NCI-H446 (cell line): ENCODE measurements at places on chromosomes 1 and 21.

DNA sequence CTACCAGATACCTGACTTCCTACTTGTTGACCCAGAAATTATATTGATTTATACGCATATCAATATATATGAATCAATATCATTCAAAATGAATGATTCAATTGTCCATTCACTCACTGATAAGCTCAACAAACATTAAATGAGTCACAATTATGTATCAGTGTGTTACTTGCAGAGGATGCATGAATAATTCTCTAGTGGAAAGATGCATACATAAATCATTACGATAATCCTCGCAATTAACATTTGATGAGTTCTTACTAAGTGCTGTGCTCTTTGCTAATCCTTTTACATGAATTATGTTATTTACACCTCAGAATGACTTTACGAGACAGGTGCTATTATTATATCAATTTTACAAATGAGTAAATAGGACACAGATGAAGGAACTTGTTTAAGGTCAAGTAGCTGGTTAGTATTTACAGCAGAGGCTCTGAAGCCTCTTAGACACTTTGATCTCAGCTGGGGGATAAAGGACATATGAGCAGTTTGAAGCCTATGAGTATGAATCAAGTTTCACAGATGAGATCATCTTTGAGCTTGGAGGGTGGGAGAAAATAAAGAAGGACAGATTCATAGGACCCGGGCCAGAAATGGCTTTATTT, 112.8 kb upstream of the ADAMTS5 start:
- no peak for DNase-seq

- no peak for DNase-seq
Observed at GRCh38 chr1:211359876-211360275, 33.2 kb downstream of the TRAF5 start.

DNA sequence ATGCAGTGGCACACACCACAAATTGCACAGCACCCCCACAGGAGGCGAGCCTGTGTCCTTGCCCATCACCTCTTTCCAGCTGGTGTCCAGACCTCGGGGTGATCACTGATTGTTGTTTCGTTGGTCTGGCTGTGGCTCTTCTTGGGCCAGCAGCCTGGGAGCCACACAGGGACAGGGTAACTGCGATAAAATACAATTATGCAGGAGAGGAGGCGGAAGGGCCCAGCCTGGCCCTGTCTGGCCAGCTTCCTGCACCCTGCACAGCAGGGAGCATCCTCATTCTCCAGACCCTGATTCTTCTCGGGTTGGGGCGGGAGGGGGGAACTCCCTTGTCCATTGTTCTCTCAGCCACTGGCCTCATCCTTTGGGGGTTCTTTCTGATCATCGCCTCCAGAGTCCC, 83.6 kb downstream of the ADARB1 start:
- no peak for DNase-seq

DNA sequence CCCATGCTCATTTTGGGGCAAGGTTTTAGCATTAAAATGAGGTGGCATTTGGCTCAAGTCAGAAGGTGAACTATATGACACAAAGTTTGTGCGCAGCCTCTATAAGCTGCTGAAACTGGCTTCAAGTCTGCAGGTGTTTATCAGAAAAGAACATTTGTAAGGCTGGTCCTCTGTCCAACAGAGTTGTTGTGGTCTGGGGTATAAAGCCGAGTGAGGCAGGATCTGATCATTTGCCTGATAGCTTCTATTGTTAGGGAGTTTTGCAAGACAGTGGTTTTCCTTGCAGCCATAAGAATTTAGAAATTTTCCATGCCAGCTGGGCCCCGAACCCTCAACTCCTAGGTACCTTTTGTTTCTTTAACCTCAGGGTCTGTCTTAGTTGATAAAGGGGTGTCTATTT, 130.8 kb downstream of the PGBD5 start:
- DNase-seq = no peak

GRCh38 chr1:38267037-38268036, 220.7 kb upstream of the POU3F1 start:
- DNase-seq = no peak
